ENCODE measurements at places on chromosomes 1 and 21.
A peak's percentile ranks its signal among the peaks of the same experiment; 100 is the strongest.

DNA sequence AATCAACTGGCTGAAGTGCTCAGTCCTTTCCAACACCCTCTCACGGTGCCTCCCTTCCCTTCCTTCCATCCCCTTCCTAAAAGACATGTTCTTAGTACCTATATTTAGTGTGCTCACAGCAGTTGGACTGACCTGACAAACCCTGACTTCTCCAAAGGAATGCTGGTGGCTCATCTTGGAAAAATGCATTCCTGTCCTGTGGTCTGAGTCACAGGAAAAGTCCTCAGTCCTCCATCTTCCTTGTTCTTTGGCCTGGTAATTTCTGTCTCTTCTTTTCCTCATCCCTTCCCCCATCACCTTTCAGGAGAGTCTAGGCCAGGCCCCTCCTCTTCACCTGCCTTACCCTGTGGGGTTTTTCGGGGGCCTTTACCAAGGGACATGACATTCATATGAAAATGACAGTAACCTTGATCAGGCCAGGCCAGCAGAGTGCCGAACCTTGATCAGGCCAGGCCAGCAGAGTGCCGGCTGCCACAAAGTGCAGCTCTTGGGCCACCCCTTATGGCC is 7.2 kb downstream of the ATP1B1 start:
- no peak for DNase-seq
- H3K27ac ChIP-seq: no peak overlapping the region
- peaks cover 18% of the 10 kb centered on the region for H3K4me1 ChIP-seq
- H3K4me3 ChIP-seq: no peak overlapping the region

- no peak overlapping the region for H3K27ac ChIP-seq
- H3K36me3 ChIP-seq: no peaks in the 10 kb centered on the region
- H3K4me1 ChIP-seq: no peaks in the 10 kb centered on the region
- H3K27me3 ChIP-seq: no peaks in the 10 kb centered on the region
- no peak for DNase-seq
- no peak overlapping the region for H3K4me3 ChIP-seq
These were observed 11.3 kb upstream of the OR2T8 start for GRCh38 chr1:247908766-247909165.

DNA sequence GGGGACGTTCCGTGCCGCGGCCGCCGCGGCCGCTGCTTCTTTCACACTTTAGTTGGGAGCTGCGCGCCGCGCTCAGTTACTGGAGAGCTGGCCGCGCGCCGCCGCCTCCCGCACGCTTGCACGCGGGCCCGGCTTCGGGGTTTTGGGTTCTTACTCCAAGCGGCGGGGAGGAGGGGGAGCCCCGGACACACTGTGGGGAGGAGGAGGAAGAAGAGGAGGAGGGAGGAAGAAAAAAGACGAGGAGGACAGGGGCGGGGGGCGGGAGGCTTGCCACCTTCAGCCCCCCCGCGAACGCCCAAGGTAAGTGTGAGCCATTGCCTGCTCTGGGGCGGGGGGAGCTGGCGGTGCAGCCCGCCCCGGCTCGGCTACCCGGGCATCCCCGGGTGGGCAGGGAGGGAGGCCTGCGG is 243 bp downstream of the C1orf21 start:
- peaks cover 10% of the 10 kb centered on the region for H3K4me1 ChIP-seq
- no peaks in the 10 kb centered on the region for H3K36me3 ChIP-seq
- H3K27me3 ChIP-seq: no peaks in the 10 kb centered on the region

DNA sequence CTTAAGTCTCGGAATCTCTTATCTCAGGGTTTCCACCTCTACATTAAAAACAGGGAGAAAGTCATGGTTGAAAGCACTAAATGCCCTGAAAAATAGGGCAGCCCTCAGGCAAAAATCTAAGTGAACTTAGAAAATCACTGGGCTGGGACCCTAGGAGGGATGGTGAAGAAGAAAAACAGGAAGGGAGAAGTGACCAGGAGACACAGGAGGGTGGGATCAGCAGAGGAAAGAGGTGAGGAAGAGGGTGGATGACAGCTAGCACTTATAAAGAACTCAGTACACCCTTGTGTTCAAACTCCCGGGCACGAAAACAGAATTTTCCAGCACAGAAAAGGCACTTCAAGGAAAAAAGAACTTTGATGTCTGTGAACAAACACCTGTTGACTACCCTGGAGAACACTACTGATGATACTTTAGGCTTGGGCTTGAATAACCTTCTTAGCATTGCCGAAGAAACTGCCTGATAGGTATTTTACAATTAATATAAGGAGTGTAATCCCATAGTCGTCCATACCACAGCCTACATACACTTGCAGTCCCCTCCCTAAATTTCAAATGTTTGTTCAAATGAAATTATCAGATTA is 2.0 kb downstream of the CHML start:
- H3K4me3 ChIP-seq: peak overlapping the region; percentile 95
- no peak overlapping the region for H3K27ac ChIP-seq
- DNase-seq: no peak
- H3K27me3 ChIP-seq: no peaks in the 10 kb centered on the region

GRCh38 chr1:39490596-39491145 is 765 bp upstream of the BMP8A start:
- peaks cover 24% of the 10 kb centered on the region for H3K27me3 ChIP-seq
- no peak for DNase-seq
- no peak overlapping the region for H3K4me3 ChIP-seq
- peaks cover 4% of the 10 kb centered on the region for H3K36me3 ChIP-seq
- no peaks in the 10 kb centered on the region for H3K4me1 ChIP-seq

GRCh38 chr1:35659589-35659988 is 18.3 kb upstream of the PSMB2 start:
- H3K4me3 ChIP-seq: no peak overlapping the region
- peaks cover 6% of the 10 kb centered on the region for H3K27me3 ChIP-seq
- H3K27ac ChIP-seq: no peak overlapping the region
- no peaks in the 10 kb centered on the region for H3K4me1 ChIP-seq

DNA sequence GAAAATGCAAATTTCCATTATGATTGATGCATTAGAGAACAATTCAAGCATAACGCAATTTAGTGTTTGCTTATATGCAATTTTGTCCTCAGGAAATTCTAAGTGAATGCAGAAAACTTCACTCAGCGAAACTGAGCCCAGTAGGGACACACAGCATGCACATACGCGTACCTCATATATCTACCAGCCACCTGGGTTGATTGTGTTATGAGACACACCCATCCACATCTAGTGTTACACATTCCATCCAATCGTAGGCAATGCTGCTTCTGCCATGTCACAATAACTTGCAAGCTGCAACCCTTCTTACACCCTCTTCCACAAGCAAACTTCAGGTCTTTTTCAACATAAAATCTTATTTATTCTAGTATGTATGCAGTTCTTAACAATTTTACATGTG is 312.9 kb downstream of the HHAT start:
- no peak for DNase-seq
- H3K4me1 ChIP-seq: peaks cover 7% of the 10 kb centered on the region
- H3K36me3 ChIP-seq: no peaks in the 10 kb centered on the region
- no peak overlapping the region for H3K27ac ChIP-seq
- no peaks in the 10 kb centered on the region for H3K27me3 ChIP-seq

DNA sequence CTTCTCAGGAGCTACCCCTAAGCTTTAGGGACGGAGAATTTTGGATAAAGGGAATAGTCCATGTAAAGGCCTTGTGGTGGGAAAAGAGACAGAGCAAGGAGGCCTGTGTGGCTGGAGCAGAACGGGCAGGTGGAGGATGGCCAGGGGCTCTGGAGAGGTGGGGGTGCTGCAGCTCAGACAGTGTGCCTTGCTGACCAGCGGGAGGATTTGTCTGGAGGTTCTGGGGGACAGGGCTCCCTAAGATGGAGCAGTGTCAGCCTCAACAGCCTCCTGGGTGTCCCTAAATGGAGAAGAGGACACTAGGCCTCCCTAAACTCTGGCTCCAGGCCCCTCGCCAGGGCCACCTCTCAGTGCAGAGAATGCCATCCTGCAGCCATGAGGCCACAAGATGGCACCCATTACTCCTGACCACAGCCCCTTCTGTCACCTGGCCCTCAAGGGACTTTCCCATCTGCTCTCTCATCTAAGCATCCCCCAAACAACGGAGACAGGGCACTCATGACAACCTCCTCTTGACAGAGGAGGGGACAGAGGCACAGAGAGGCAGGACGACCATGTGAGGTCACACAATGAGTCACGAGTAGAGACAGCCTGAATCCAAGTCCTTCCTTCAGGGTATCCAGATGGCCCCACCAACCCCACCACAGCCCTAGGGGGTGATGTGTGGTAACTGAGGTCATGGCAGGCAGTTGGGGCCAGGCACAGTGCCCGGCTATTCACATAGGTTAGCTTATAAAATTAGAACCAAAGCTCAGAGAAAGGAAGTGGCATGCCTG is 94.7 kb downstream of the DMRTB1 start:
- H3K36me3 ChIP-seq: no peaks in the 10 kb centered on the region
- H3K4me3 ChIP-seq: no peak overlapping the region
- H3K27ac ChIP-seq: no peak overlapping the region
- no peak for DNase-seq

GRCh38 chr1:82227306-82228095 is 426.8 kb downstream of the ADGRL2 start:
- DNase-seq: no peak
- H3K27me3 ChIP-seq: no peaks in the 10 kb centered on the region
- no peaks in the 10 kb centered on the region for H3K36me3 ChIP-seq

All from neuronal stem cell (in vitro differentiated cells).